ENCODE measurements at places on chromosomes 1 and 21.

DNA sequence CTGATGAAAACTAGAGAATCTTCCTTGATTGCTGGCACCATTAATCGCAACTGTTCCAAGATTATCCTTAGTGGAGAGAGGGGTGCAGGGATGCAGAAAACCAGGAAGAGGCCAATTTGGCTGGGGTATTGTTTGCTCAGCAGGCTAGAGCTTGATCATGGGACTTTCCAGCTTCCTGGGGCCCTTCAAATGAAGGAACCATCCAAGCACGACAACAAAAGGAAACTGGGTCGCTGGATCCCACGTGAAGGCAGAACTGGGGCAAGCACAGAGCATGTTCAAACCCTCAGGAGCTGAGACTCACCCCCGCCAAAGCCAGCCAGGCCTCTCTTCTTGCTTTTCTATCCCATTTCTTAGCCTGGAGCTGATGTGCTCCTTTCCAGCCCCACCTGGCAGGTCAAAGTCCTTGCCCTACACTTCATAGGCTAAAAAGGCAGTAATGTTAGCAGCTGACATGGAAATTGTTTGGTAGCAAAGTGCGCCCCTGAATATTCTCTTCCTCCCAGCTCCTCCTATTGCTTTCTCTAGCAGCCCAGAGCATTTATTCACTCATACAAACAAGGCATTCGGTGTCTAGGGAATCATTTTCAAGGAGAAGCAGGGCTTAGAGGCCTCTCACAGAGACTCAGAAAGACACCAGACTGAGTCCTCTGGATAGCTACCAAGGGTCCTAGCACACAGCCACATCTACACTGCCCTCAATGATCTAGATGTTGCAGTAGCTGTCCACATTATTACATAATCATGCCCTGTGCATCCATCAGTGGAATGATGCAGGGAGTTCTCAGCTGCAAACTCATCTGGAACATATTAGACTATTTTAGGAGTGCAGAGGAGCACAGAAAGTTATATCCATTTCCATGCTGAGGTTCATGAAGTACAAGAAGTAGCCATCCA lies 11.5 kb downstream of the KCNA2 start:
- H3K27me3 ChIP-seq, result no peaks in the 10 kb centered on the region
- H3K4me3 ChIP-seq, result no peak overlapping the region
- no peak overlapping the region for H3K27ac ChIP-seq
- H3K4me1 ChIP-seq, result no peaks in the 10 kb centered on the region
- no peaks in the 10 kb centered on the region for H3K36me3 ChIP-seq
- peak; percentile 11 for DNase-seq

GRCh38 chr1:76224752-76225151 lies 150.2 kb downstream of the ST6GALNAC3 start:
- no peak overlapping the region for H3K4me3 ChIP-seq
- no peak overlapping the region for H3K27ac ChIP-seq
- no peaks in the 10 kb centered on the region for H3K27me3 ChIP-seq
- H3K36me3 ChIP-seq, result no peaks in the 10 kb centered on the region
- DNase-seq, result no peak
- no peaks in the 10 kb centered on the region for H3K4me1 ChIP-seq

GRCh38 chr21:36260030-36260787 lies 59.8 kb upstream of the MORC3 start:
- H3K36me3 ChIP-seq, result no peaks in the 10 kb centered on the region
- DNase-seq, result peak; percentile 69
- H3K4me3 ChIP-seq, result peak overlapping the region; percentile 66
- peak overlapping the region; percentile 56 for H3K27ac ChIP-seq

DNA sequence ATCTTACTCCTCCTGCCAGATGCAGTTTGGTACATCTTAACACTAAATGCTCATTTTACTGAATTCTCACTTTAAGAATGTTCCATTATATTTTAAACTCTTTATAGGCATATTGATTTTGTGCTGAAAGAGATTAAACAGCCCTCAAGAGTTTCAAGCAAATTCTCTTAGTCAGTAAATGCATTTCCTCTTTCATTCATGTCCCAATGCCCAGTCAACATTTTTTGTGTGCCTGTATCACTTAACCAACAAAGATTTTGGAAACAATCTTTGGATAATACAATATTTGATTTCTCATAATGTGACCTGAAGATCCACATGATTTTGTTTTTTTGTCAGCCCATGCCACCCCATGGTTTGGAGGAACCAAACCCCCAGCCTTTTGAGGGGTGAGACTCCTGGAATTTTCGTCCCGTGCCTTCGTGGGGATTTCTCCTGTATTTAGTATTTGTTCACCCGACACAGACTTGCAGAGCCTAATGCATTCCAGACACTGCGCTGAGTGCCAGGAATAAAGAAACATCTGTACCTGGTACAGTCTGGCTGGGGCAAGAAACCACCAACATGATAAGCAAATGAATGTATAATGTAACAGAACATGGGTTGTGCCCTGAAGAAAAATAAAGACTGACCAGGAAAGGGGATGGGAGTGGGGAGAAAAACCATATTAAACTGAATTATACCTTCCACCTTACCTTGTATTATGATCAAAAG lies 47.1 kb upstream of the ETS2 start:
- peak overlapping the region; percentile 92 for H3K27ac ChIP-seq
- DNase-seq, result no peak
- H3K4me1 ChIP-seq, result peaks cover 69% of the 10 kb centered on the region
- H3K27me3 ChIP-seq, result no peaks in the 10 kb centered on the region
- H3K4me3 ChIP-seq, result no peak overlapping the region

DNA sequence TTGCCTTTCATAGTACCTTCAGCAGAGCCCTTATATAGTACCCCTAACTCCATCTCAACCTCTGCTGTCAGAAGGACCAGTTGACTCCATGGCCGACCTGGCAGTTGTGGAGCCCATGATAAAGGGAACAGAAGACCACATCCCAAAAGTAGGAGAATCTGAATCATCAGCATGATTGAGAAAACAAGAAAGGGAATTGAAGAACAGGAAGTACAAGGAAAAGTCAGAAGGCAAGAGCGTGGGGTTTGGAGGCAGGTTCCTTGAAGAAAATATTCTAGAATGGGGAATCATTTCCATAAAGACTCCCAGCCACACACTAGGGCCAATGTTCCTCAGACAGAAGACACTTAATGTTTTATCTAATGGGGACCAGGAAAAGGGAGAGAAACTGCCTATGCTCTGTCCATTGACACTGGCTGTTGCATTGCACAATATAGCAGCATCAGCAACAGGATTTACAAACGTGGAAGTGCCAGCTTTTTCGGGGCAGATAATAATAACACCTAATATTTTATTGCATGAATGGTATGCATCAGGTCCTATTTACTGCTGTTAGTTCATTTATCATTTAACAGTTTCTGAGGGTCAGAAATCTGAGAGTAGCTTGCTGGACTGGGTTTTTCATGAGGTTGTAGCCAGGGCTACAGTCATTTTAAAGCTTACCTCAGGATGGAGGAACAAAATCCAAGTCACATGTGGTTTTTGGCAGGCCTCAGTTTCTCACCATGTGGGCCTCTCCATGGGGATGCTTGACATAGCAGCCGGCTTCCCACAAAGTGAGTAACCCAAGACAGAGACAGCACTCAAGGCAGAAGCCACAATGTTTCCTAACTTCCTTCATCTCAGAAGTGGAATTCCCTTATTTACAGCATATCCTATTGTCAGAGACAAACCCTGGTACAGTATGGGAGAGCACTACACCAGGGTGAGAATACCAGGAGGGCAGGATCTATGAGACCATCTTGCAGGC lies 483.4 kb downstream of the PLPP3 start:
- no peaks in the 10 kb centered on the region for H3K4me1 ChIP-seq
- H3K36me3 ChIP-seq, result no peaks in the 10 kb centered on the region
- DNase-seq, result no peak
- H3K4me3 ChIP-seq, result no peak overlapping the region
- H3K27ac ChIP-seq, result no peak overlapping the region

- no peaks in the 10 kb centered on the region for H3K36me3 ChIP-seq
- DNase-seq, result no peak
- H3K4me3 ChIP-seq, result no peak overlapping the region
- H3K4me1 ChIP-seq, result no peaks in the 10 kb centered on the region
- no peaks in the 10 kb centered on the region for H3K27me3 ChIP-seq
Measured at GRCh38 chr21:42685036-42685435, 31.6 kb downstream of the PDE9A start.

GRCh38 chr1:64814427-64814826 lies 69.6 kb downstream of the RAVER2 start:
- H3K36me3 ChIP-seq, result peaks cover 3% of the 10 kb centered on the region
- no peak overlapping the region for H3K27ac ChIP-seq
- DNase-seq, result no peak
- H3K27me3 ChIP-seq, result no peaks in the 10 kb centered on the region

DNA sequence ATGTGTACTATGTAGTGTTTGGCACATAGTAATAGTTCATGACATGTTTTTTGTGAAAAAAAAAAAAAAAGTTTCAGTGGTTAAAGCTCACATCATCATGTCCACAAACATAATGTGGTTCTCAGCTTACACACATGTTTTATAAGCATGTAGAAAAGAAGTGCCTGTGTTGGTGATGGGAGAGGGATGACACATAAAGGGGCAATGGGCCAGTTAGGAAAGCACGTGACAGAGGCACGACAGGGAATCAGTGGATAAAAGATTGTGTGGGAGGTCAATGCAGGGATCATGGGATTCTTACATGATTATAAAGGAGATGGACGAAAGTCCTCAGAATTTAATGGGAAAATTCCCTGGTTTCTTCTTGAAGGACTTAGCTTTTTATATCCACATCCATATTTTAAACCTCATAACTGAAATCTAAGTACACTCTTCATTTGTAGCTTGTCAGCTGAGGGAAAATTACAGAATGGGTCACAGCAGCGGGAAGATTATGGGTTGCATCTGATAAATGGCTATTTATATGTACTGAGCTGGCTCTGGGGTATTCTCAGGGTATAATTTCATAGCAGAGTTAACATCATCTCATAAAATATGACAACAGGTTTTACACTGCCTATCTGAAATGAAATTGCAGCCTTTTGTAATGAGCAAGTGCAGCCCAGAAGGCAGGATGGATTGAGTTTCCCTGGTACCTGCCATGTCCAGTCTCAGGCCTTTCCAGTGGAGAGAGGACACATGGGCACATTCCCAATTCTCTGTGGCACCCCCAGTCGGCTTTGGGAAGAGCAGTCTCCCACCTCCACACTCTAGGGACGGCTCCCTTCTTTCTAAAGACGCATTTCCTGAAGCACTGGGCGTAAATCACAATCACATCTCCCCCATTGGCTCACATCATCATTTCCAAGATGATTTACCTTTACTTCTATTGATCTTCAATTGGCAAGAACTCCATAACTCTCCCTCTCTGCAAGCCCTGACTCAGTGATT lies 42.3 kb upstream of the NHLH2 start:
- no peak for DNase-seq
- no peak overlapping the region for H3K4me3 ChIP-seq
- H3K4me1 ChIP-seq, result no peaks in the 10 kb centered on the region
- no peak overlapping the region for H3K27ac ChIP-seq
- no peaks in the 10 kb centered on the region for H3K27me3 ChIP-seq
- no peaks in the 10 kb centered on the region for H3K36me3 ChIP-seq

DNA sequence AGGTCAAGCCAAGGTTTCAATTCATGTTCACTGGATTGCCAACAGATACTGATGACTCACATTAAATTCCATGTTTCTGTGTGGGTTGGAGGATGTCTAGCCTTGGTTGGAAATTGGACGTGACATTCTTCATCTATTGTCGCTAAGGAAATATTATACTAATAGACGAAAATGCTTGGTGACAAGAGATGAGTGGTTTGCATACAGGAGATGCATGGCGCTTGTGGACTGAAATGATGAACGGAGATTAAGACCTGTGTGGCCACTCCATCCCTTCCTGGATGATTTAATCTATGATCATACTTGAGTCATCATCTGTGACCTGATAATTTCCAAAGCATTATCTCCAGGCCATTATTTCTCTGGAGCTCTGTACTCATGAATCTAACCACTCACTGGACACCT lies 97.0 kb upstream of the CD34 start:
- no peak overlapping the region for H3K27ac ChIP-seq
- H3K4me1 ChIP-seq, result no peaks in the 10 kb centered on the region
- H3K27me3 ChIP-seq, result no peaks in the 10 kb centered on the region
- no peak overlapping the region for H3K4me3 ChIP-seq
- no peaks in the 10 kb centered on the region for H3K36me3 ChIP-seq

- H3K27me3 ChIP-seq, result no peaks in the 10 kb centered on the region
- H3K27ac ChIP-seq, result no peak overlapping the region
- no peaks in the 10 kb centered on the region for H3K4me1 ChIP-seq
Measured at GRCh38 chr1:231611111-231611510, 15.5 kb upstream of the DISC1 start.

GRCh38 chr1:197842646-197843045 lies 59.8 kb upstream of the C1orf53 start:
- no peak overlapping the region for H3K27ac ChIP-seq
- DNase-seq, result no peak

- H3K27ac ChIP-seq, result no peak overlapping the region
- no peak overlapping the region for H3K4me3 ChIP-seq
- H3K36me3 ChIP-seq, result no peaks in the 10 kb centered on the region
- DNase-seq, result no peak
- no peaks in the 10 kb centered on the region for H3K27me3 ChIP-seq
Measured at GRCh38 chr1:236705771-236706170, 19.5 kb downstream of the ACTN2 start.

DNA sequence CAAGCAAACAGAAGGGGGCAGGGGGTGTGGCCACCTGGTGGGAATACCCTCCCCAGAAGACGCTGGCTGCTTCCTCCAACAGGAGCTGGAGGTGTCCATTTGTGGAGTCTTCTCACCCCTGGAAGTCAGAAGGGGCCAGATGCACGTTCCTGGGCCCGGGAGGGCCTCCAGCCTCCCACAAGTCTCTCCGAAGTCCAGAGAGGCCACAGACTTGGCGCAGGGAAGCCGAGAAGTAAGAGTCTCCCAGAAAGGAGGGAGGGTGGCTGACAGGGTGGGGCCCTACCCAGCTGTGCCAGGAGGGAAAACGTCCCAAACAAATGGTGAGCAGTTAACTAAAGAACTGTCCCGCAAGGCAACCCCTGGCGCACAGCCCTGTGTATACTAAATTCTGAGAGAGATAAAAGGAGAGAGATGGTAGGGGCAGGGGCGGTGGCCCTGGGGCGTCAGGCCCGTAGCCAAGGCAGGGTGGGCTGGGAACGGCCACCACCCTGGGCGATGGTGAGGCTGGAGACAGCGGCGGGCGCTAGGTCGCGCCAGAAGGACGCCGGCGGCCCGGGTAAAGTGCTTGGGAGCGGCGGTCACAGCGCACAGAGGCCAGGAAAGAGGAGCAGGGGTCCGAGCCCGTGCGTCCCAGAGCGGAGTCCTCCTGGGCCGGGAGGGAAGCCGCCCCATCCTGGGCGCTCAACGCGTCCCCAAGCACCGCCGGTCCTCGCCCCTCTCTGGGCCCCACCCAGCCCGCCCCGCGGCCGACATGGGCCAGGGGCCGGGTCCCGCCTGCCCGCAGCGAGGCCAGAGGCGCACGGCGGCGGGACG lies 1.2 kb downstream of the CHD5 start:
- no peaks in the 10 kb centered on the region for H3K36me3 ChIP-seq
- H3K27ac ChIP-seq, result no peak overlapping the region
- no peak for DNase-seq
- peaks cover 8% of the 10 kb centered on the region for H3K4me1 ChIP-seq

DNA sequence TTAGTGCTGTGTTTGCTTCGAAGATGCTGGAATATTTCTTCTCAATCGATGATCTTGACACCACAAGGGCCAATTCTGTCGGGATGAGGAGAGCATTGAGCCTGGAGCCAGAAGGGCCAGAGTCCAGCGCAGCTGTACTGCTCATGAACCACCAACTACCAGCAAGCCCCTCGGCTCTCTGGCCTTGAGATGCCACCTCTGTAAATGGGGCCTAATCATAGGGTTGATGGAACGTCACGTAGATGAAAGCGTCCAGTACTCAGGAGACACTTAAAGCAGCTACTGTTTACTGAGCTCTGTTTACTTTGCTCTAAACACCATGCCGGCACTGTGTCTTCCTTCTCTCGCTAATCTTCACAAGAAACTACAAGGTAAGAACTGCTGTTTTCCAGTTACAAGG lies 26.3 kb downstream of the CCDC185 start:
- H3K36me3 ChIP-seq, result no peaks in the 10 kb centered on the region
- no peak for DNase-seq
- H3K27ac ChIP-seq, result no peak overlapping the region
- no peaks in the 10 kb centered on the region for H3K27me3 ChIP-seq
